Tibial artery (tissue), 4 donors: ENCODE measurements at places on chromosomes 7 and 10.

- DNase-seq, result no peak
These were observed 77.1 kb upstream of the NFE2L3 start for GRCh38 chr7:26074919-26075318.

GRCh38 chr10:22760025-22760424, 45.6 kb upstream of the PIP4K2A start:
- no peak for DNase-seq

- no peak for DNase-seq
These were observed 38.3 kb upstream of the KLHL7 start for GRCh38 chr7:23067271-23067670.

- no peak for DNase-seq
These were observed 28.3 kb downstream of the HPSE2 start for GRCh38 chr10:99207340-99207739.
